ENCODE measurements at places on chromosomes 7 and 10.

- DNase-seq, result no peak
Measured at GRCh38 chr7:100585511-100586265, at the start of gene LRCH4. LRCH4 (minus strand) TSS chr7:100586129; CDS start chr7:100586100, 29 bp downstream.

DNA sequence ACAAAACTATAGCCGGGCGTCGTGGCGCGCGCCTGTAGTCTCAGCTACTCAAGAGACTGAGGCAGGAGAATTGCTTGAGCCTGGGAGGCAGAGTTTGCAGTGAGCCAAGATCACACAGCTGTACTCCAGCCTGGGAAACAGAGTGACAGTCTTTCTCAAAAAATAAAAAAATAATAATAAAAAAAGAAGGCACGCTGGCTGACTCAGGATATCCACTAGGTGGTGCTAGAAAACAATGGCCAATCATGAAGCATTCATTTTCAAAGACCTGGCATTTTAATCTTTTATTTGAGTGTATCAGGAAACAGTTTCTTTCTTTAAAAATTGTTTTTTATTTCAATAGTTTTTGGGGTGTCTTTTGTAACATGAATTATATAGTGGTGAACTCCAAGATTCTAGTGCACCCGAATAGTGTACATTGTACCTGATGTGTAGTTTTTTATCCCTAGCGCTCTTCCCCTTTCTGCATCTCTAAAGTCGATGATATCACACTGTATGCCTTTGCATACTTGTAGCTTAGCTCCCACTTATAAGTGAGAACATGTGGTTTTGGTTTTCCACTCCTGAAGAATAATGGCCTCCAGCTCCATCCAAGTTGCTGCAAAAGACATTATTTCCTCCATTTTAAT lies 88.6 kb downstream of the LYZL1 start:
- DNase-seq, result no peak

DNA sequence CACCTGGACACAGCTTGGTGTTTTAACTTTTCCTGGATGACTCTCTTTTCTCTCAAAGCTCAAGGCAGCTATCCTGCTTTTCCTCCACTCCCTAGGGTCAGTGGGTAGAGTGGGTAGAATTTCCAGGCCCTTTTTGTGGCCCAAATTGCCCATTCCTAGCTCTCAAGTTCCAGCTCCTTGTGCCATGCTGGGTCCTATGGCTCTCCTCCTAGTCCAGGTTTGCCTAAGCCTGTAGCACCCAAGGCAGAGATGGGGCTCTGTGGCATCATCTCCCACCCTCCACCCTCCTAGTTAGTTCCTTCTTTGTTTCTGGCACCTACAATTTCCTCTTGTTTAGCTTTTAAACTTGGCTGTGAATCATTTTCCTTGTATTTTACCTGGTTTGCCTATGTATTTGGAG lies 9.7 kb downstream of the CPA4 start:
- DNase-seq, result no peak

- DNase-seq, result no peak
Measured at GRCh38 chr10:125068406-125068805, 92.0 kb downstream of the CTBP2 start.

- no peak for DNase-seq
Measured at GRCh38 chr7:20402747-20403230, 72.1 kb downstream of the ITGB8 start.

DNA sequence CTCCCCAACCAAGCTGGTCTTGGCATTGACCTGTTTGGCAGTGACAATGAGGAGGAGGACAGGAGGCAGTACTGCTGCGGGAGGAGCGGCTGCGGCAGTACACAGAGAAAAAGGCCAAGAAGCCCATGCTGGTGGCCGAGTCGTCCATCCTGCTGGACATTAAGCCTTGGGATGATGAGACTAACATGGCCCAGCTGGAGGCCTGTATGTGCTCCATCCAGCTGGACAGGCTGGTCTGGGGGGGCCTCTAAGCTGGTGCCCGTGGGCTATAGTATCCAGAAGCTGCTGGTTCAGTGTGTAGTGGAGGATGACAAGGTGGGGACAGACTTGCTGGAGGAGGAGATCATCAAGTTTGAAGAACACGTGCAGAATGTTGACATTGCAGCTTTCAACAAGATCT lies 39.1 kb upstream of the ZNF273 start:
- DNase-seq, result no peak

DNA sequence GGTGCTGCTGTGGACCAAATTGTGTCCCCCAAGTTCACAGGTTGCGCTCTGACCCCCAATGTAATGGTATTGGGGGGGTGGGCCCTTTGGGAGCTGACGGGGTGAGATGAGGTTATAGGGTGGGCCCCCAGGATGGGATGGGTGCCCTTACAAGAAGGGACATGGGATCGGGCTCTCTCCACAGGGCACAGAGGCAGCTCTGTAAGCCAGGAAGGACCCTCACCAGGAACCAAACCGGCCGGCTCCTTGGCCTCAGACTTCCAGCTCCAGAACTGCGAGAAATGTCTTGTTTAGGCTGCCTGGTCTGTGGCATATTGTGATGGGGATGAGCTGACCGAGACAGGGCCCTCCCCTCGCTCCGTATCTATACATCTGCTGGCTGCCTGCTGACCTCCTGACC lies 25.7 kb upstream of the JAKMIP3 start:
- DNase-seq, result no peak

GRCh38 chr10:112778579-112778978 lies 171.5 kb upstream of the TCF7L2 start:
- DNase-seq, result no peak

- no peak for DNase-seq
Measured at GRCh38 chr10:116699049-116699448, 43.3 kb downstream of the HSPA12A start.

- DNase-seq, result no peak
Measured at GRCh38 chr7:148944935-148945934, 61.1 kb upstream of the EZH2 start.

GRCh38 chr7:21243265-21243664 lies 184.6 kb upstream of the SP4 start:
- DNase-seq, result no peak

- DNase-seq, result no peak
Measured at GRCh38 chr7:87993269-87993668, 59.2 kb downstream of the ADAM22 start.

GRCh38 chr7:137619181-137619580 lies 227.6 kb downstream of the DGKI start:
- DNase-seq, result no peak
